ENCODE measurements at places on chromosomes 7 and 10.

DNA sequence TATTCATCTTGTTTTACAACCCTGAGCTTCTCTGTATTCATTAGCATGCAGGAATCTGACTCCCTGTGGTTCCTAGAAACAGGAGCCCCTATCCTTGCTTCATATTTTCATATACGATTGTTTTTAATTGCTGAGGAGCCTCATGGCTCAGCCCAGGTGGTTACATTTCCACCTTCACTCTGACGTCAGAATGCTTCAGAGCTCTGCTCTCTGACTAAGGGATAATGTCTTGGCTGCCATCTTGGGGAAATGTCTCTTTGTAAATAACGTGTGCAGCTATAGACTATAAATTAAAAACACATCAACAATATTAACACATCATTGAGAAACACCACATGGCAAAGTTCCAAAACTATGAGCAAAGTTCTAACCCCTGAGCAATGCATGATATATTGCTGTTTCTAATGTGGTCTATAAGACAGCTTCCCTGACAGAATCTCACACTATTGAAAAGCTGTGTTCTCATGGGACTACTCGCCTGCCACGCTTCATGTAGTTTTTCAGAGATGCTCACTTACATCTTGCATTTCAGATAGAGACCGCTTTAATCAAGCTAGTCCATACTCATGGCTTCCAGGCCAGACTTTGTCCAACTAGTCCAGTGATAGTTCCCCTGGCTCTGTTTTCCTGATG, 227.0 kb downstream of the SORCS3 start:
- no peak for ATAC-seq

DNA sequence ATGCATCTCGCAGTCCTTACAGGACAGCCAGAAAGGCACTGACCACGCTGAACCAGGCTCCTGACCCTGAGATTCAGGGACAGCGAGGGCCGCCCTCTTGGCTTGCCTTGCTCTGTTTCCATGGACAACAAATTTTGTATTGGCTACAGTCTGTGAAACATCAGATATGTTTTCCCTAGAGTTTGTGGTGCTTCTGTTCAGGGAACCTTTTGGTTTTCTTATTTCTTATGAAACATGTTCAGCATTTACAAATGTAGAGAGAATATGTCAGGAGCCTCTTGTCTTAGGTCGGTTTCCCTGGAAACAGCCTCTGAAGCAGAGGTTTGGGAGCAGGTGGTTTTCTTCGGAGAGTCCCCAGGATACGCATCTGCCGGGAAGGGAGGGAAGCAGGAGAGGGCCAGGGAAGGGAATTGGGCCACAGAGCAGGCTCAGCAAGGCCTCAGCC, 260.1 kb downstream of the CCDC3 start:
- no peak for ATAC-seq

DNA sequence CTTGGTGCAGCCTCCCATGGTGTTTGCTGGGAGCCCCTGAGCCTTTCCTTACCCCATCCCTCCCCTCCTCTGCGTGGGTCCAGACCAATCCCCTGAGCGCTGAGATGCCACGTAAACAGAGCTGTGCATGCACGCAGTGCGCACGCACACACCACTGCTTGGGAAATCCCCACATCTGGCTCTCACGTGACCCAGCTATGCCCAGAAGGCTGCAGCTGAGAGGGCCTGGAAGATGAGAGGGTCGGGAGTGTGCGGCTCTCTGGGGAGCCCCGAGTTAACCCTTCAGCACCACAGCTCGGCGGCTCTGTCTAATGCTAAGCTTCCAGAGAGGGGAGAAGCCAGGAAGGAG, 177.2 kb downstream of the SH3PXD2A start:
- peak; percentile 81 for ATAC-seq

DNA sequence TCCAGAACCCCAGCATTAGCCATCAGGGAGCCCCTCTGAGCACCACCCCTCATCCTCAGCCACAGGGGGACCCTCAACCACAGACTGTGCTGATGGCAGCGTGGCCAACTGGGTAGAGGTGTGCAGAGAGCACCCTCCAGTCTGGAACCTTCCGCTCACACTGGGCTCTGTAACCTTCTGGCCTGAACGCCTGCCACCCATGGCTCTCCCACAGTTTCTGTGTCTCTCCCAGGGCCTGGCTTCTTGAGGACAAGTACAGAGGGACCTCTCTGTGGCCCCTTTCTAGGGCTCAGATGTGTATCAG, 503.0 kb upstream of the MGMT start:
- ATAC-seq: no peak

DNA sequence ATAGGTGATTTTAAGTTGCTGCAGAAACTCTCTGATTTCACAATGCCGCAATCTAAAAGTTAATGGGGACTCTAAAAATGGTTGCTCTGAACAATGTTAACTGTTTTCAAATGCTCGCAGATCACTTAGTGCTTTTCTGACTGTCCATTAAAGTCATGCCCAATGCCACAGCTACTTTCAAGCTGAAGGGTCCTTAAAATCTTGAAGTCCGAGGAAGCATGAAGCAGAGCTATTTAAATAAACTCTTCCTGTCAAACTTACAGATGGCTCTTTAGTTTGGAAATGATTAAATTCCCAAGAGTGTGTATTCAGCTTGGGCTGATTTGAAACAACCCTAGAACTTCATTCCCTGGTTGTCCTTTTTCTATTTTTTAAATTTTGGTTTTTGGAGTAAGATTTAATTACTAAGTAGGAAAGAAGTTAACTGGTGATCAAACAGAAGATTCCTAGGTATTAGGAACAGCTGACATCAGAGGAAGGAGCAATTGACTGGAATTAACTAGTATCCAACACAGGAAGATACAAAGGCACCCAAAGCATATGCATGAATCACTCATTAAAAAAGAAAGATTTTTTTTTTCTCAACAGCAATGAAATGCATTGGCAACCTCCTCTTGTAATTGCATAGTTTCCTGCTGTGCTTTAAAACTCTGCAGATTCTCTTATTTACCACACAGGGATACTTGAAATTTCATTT, 105.1 kb downstream of the NRP1 start:
- peak; percentile 72 for ATAC-seq

DNA sequence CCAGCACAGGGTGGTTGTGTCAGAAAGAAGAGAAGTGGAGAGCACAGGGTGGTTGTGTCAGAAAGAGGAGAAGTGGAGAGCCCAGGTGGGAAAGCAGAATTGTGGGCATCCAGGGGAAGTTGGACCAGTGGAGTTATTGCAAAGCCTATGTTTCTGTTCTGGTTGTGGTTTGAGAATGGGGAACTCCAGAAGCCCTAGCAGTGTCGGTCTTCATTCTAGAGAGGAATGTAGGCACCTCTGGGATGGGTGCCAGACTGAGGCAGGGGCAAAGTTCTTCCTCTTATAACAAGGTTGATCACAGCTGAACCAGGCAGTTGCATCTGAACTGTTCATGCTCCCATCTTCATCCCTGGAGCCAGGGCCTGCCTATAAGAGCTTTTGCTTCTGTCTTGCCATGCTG, 954 bp downstream of the FSCN3 start:
- ATAC-seq: no peak

- ATAC-seq: peak; percentile 21
Measured at GRCh38 chr10:122417667-122418066, 36.8 kb upstream of the ARMS2 start.

DNA sequence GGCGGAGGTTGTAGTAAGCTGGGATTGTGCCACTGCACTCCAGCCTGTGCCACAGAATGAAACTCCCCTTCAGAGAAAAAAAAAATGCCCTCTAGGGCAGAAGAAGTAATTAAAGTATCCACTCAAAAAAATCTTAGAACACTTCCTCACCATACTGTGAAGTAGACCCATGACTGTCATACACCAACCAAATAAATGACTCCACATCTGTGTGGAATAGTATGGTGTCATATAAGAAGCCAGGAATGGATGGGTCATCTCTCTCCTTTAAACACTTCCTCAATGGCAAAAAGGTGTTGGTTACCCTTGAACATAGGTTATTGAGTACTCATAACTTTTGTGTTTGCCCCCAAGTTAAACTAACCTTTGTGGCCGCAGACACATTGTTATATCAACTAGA, 48.1 kb upstream of the PCGF5 start:
- no peak for ATAC-seq

DNA sequence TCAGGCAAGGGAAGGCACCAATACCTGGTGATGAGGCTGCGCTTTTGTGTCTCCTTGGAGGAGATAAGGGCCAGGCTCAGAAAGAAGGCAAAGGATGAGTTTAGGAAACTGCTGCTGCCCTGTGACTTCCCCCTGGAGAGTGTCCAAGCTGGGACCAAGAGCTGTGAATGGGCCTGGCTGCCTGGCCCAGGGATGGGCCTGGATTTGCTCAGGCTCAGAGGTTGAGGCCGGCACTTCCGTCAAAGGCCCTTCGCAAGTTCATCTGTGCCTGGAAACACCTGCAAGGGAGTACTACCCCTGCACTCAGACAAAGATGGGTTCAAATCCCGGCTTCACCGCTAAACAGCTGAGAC, 50.5 kb upstream of the NANOS1 start:
- no peak for ATAC-seq

DNA sequence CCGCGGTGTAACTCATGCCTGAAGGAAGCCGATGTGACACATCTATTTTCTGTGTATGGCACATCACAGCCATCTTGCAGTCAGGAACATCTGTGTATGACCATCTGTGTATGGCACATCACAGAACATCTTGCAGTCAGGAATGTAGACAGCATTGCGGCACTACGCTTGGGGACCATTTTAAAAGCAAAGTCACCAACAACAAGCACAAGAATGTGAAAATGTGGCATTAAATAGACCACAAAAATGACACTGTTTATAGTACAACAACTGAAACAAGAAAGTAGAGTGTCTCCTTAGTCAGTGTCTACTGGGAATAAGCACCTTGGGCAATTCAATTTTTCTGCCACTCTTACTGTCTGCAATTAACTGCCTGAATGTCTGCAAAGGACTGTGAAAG, 124.4 kb downstream of the HGF start:
- no peak for ATAC-seq

All from SK-N-SH treated with all-trans-retinoic acid at 6 μM for 48 hours (cell line).